ENCODE measurements at places on chromosomes 4 and X.

DNA sequence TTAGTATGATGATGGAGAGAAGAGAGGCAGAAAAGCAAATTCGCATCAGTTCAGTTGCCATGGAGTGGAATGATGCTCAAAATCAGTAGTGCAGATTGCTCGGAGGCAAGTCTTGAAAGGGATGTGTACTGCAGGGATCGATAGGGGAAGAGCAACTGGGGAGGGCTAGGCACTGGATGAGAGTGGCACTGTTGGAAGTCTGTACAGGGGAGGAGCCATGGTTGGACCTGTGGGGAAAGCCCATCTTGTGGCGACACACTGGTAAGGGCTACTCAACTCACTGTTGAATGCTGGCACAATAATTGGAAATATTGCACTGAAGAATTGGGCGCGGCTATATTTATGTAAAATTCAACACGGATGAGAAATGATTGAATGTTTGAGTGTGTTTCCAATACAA, 1.2 kb downstream of the RAB9B start:
- no peak for DNase-seq

- no peak for DNase-seq
Measured at GRCh38 chr4:182960746-182961145, 43.6 kb upstream of the DCTD start.

GRCh38 chr4:139469216-139469615, 15.3 kb downstream of the RAB33B start:
- DNase-seq = no peak

DNA sequence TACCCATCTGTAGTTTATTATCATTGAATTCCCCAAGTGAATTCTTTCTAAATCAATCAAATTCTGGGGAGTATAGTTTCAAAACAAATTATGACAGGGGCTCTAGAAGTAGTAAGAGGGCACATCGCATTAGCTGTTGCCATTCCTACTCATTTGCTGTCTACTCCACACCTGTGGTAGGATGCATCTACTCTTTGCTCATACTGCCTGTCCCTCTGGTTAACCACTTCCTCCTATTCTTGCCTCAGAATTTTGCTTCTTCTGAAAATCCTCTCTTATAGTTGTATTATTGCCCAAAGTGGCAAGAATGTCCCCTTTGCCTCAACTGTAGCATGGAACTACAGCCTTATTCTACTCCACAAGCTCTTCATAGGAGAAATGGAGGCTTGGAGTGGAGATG, 12.7 kb upstream of the DGKK start:
- DNase-seq = no peak

GRCh38 chr4:4960574-4960973, 58.7 kb downstream of the CYTL1 start:
- DNase-seq = no peak

- no peak for DNase-seq
Measured at GRCh38 chr4:23805450-23805851, 84.4 kb downstream of the PPARGC1A start.

- DNase-seq = no peak
Measured at GRCh38 chr4:94238160-94238559, 30.5 kb downstream of the SMARCAD1 start.

- DNase-seq = no peak
Measured at GRCh38 chr4:3851881-3852280, 85.7 kb downstream of the ADRA2C start.

DNA sequence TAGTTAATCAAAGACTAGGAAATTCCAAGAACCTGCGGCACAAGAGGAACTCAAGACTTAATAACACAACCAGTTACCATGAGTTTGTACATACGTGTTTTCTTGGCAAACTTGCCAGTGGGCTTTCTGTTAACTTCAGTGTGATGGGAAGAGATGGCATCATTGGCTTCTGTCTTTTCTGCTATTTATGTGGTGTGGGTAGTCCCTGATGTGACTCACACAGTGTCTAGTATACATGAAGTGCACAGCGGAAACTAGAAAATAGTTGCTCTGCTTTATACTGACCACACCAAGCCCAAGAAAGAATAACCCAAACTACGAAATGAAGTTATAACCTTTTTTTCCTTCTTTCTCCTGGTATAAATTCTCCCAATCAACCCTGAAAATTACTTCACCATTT, 24.5 kb downstream of the DAPP1 start:
- DNase-seq = no peak

DNA sequence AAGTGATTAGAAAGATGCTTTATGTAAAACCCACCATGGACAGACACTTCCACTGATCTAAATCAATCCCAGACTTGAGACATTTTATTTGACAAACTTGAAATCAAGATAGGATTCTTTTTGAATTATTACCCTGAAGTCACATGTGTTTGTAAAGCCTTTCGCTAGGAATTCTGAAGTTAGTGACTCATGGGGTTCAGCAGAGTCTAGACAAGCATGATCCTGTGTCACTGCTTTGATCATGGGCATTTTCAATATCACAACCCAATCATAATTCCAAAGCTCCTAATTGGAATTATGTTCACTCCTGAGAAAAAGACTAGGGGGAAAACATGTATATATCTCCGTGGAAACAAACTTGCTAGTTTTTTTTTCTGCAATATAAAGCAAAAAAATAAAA, 67.5 kb upstream of the BMP3 start:
- no peak for DNase-seq

GRCh38 chrX:15017491-15017890, 144.3 kb downstream of the MOSPD2 start:
- no peak for DNase-seq

DNA sequence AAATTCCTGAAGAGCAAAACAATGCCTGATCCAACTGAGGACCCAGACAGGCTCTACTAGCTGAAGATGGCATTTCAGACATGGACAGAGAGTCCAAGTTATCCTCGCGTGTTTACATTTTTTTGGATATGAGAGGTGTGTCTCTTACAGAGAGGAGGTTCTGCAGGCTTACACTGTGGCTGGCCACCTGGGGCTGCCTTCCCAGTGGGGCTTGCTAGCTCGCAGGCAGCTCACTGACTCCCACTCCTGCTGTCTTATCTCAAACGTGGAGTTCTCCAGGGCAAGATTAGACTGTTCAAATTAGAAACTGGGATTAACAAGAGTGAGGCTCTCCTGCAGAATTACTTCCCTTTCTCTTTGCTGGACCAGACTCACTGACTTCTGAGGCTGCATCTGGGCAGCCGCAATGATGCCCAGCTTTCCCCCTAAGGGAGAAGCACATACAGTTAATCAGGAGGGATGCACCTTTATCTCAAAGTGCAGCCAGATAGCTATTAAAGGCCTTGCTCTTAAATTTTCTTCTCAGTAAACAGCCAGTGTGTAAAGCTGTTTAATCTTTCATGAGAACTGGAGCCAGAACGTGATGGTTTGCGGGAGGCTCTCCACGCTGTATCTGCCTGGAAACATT, 123.0 kb downstream of the ENPP6 start:
- DNase-seq = no peak

DNA sequence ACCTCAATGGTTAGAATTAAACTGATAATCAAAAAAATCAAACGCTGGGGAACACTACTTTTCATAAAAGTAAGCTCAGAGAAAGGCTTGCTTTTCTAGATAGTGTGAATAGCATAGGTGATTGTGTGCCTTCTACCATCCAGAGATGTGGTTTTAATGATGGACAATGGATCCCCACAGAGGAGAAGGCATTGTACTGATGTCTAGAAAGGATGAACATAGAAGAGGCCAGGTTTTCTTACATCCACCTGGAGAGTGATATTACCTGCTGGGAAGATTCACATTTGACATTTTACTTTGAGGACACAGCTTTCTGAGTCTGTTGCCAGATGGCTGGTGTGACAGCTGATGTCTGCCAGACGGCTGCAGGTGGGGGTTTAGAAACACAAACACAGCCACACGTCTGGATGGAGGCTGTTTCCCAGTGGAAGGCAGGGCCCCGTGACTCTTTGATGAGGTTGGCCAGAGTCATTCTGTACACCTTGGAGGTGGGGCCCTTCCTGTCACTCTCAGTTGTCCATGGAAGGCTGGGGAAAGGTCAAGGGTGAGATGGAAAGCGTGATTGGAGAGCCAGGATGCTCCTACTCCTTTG, 114.4 kb downstream of the PSAPL1 start:
- DNase-seq = no peak

DNA sequence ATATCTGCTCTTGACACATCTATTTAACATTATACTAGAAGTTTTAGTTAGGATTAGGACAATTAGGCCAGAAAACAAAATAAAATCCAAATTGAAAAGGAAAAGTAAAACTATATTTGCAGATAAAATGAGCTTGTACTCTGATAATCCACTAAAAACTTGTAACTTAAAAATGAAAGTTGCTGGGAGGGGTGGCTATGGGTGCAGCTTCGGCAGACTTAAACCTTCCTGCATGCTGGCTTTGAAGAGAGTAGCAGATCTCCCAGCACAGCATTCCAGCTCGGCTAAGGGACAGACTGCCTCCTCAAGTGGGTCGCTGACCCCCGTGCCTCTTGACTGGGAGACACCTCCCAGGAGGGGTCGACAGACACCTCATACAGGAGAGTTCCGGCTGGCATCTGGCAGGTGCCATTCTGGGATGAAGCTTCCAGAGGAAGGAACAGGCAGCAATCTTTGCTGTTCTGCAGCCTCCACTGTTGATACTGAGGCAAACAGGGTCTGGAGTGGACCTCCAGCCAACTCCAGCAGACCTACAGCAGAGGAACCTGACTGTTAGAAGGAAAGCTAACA, 2379.9 kb downstream of the ARAP2 start:
- DNase-seq = no peak

- DNase-seq = no peak
Measured at GRCh38 chrX:33134164-33134563, 77.2 kb downstream of the DMD start.

DNA sequence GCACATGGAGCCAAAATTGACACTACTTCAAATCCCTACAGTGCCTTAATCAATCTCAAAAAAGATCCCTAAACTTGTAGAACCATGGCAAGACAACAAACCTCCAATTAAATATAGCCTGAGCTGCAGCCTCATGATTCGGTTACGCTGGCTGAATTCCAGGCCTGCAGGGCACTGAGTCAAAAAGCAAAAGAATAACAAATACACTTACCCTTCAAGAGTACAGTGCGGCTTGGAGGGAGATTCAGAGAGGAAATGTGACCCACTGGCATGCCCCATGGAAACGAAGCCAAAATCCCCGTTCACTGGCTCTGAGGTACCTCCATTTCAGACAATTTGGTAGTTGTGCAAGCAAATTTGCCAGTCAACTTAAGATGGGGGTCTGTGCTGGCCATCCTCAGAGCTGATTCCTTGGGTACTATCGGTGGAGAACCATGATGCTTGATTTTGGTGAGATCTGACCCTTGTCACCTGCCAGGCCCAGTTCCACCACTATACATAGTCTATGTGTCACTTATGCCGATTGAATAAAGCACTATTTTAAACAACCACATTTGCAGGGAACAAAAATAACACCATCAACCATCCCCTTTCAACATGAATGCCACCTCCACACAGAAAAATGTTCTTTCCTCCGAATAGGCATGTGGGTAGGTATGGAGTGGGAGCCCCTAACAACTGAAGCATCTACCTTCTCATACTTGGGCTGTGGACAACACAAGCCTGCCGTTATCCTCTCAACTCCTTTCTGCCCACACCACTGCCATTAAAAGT, 2.1 kb downstream of the C4orf54 start:
- DNase-seq = no peak

- peak; percentile 73 for DNase-seq
Measured at GRCh38 chr4:15756361-15756861, 21.7 kb upstream of the CD38 start.

DNA sequence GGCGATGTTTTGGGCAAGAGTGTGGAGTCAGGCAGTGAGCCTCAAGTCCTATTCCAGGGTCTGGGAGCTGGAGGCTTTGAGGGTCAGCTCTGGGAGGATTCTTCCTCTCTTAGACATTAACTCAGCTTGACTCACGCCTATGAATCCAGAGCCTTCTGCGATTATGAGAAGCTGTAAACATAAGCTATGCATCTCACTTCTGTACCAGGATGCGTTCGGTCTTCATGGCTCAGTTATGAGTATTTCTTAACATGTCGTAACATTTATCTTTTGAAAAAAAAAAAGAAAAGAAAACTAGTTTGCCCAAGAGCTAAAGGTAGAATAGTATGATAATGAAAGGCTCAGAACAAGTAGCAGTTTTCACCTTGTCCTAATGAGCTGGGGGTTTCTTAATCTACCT, 4.6 kb downstream of the SHROOM2 start:
- DNase-seq = no peak

DNA sequence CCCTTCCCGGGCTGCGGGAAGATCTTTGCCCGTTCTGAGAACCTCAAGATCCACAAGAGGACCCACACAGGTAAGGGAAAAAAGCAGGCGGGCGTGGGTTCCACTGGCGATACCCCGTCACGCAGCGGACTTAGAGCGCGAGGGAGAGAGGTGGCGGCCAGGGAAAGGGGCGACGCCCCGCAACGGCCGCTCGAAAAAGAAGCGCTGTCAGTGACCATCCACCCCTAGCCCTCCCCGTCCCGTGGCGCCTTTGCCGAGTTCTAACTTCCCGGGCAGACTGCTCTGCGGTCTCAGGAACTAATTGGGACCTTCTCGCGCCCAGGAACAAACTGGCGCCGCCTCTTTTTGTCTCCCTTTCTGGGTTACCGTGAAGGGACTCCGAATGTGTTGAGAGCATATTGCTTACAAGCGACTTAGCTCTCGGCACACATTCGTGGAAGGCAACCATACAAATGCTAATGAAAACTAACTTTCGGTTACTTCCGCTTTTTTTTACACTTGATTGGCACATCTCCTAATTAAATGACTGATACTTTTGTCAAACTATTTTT, 1.8 kb downstream of the ZIC3 start:
- DNase-seq = no peak

DNA sequence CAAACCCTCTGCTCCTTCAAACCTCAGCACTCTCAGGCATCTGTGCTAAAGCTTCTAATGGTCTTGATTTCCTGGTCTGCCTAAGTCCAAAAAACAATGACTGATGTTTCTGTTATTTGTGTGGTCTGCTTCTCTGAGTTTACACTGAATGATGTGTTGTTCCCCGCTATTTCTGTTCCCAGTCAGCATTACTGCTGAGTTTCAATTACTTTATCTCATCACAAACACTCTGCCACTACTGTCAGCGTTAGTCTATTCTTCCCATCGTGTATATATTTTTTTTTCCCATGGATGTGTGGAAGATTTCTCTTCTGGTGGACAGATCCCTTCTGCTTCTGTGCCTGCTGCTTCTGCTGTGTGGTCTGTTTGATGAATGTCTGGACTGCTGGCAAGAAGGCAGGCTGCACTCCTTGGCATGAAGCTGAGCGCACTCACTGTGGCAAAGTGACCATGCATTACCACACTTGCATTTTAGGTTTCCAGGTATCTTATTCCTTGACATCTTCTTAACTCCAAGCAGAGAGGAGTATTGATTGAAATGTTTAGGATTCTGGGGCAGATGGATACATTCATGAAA, 106.9 kb upstream of the PAQR3 start:
- no peak for DNase-seq

GRCh38 chrX:154464806-154465365, 6.8 kb downstream of the PLXNA3 start:
- no peak for DNase-seq

GRCh38 chrX:26387906-26388305, 171.9 kb downstream of the MAGEB5 start:
- DNase-seq = no peak
